Kidney (tissue), 22 donors: ENCODE measurements at places on chromosomes 5 and 9. TPM values are rescaled to one million over a fixed set of nuclear protein-coding genes. Genes with fewer than 3 reads are reported as not detected.

TEK gene
- 16.1 TPM for polyA plus RNA-seq

TRIM7 gene
- polyA plus RNA-seq = 5.7 TPM

PKD2L2 gene
- not detected for polyA plus RNA-seq

DNA sequence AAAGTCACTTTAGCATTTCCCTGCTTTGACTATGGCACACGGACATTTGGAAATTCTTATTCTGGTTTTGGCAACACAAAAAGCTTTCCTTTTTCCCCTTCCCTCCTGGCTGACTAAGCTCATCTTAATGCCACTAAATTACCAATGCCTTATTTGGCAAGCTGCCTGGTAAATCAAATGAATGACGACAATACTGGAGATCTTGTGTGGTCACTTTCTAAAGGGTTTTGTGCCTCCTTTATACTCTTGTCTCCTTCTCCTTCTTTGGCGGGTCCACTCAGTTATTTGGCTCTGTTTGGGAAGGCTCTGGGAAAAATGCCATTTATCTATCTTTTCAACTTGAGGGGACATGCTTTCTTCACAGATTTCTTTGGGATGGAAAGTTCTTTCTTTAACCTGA, 34.9 kb downstream of the SH3GL2 start:
- no peak for DNase-seq

DNA sequence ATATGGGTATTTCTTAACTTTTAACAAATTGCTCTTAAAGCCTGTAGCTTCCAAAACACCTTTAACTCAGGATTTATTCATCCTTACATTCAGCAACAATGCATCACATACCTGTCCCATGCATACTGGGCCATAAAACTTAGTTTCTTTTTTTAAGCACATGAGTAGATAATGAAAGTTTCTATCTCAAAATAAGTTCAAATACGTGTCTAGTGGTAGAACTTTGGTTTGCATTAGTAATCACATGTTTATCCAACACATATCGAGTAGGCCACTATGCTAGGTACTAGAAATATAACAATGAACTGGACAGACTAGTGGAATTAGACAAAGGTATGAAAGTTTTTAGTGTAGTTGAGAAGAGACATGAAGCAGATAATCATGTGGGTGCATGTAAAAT, 99.6 kb downstream of the DOCK2 start:
- no peak for DNase-seq

DNA sequence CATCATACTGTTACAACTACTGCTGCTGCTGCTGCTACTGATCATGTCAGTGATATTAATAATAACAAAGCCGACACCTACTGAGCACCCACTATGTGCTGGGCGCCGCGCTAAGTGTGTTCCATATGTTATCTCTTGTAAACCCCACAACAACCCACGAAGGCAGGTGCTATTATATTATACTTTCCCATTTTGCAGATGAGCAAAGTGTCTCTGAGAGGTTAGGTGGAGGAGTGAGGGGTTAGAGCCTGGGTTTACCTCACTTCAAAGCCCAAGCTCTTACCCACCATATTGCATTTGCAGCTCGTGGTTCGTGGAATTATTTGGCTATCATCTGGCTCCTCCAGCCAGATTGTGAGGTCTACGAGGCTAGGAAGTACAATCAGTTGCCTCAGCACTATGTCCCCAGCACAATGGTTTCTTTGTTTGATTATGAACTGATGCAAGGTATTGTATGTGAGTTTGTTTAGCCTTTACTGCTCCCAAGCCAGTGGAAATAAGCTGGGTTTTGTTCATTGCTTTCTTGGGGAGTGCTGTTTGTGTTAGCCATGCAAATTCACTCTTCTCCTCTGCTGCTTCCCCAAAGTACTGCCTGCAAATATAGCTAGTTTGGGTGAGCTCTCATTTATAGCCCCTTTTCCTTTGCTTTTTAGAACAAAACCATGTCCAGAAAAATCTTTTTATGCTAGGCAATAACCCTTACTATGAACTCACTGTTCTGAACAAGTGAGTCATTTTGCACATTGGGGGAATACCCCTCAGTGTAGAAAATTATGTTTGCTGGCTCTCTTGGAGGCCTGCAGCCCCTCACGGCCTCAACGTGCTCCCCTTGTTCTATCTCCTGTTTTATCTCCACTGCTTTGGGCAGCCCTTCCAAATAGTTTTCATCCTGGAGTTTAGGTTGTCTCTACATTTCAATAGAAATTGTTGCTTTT, 47.9 kb downstream of the ALG2 start:
- DNase-seq = no peak
